ENCODE measurements at places on chromosomes 2 and 18.

DNA sequence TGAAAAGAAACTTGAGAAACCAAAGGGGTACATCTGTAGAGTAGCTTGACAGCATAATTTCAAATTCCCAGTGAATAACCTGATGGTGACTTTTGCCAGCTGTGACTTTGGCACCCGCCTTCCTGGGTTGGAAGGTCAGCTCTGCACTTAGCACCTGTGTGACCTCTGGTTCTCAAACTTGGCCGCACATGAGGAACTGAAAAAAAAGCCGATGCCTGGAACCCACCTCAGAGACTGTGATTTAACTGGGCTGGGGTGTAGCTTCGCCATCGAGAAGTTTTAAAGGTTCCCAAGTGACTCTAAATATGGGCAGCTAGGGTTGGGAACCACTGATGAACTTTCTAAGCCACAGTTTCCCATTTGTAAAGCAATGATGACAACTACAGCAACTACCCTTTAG is 6.5 kb downstream of the EFEMP1 start:
- no peak for DNase-seq

DNA sequence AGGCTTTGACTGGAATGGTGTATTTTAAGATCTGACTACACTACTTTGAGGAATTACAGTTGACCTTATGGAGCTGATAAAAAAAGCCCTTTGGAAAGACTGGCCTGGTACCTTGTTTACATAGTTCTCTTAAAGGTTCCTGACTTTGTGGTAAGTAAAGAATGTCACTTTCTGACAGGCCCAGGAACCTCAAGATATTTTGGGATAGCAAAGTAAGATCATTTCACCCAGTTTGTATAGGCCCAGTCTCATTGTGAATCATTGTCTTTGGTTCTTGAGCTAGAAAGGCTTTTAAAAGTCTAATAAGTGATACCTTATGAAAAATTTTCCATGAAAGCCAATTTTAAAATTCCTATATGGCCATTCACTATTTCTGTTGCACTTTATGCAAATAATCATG is 316.3 kb upstream of the LRRTM4 start:
- no peak for DNase-seq

DNA sequence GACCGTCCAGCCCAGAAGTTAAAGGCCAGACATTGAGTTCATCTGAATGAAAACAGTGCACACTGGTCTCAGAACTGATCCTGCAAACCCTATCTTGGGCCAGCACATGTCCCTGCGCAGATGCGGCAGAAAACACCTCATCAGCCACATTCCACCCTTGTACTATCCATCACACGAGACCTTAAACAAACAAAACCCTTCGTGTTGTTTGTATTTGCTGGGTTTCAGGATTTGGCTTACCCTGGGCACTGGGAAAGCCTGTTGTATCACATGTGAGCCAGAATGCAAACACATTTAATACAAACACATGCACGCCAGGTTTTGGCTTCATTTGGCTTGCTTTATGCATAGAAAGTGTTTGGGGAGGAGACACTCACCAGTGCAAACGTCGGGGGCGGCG is 12.5 kb downstream of the WIPF1 start:
- DNase-seq, result no peak

DNA sequence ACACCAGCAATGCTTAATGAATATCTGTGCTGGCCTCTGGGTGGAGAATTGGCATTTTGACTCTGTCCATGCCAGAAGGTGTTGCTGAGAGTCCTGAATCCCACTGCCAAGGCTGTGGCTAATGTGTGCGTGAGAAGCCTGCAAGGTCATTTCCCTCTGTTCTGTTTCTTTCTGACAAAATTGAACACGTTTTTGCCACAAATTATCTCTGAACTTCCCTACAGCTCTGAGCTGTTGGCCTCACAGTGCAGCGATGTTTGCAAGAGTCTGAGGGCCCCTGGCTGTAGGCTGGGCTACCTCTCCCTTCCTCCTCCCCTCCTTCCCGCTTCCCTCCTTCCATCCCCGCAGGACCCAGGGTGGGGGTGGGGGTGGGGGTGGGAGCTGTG is 154.1 kb upstream of the HS6ST1 start:
- no peak for DNase-seq

GRCh38 chr2:173968551-173968950 is 3.4 kb upstream of the SP3 start:
- no peak for DNase-seq

- DNase-seq, result no peak
These were observed 118.3 kb upstream of the NDUFV2 start for GRCh38 chr18:8984131-8984721.

- no peak for DNase-seq
These were observed 174.0 kb upstream of the NT5C1B start for GRCh38 chr2:18763338-18763737.

DNA sequence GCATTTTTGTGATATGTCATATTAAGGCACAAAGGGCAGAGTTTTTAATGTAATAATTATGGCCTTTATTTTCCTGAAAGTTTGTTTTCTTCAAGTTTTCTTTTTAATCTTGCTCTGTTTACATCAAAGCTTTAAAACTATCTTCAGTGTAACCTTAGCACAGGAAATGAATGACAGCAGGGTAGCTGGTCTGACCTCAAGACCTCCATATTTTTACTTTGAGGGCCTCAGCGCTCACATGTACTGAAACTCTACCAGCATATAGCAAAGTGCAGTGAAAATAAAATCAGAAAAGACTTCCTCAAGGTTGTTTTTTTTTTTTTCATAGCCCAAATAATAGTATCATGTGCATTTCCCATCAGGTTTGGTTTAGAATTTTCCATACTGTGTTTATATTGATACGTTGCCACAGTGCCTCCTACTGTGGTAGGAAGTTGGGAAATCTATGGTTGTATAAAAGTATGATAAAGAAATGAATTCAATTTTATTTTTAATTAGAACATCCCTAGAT is 163.4 kb downstream of the UBE2E3 start:
- DNase-seq, result no peak

DNA sequence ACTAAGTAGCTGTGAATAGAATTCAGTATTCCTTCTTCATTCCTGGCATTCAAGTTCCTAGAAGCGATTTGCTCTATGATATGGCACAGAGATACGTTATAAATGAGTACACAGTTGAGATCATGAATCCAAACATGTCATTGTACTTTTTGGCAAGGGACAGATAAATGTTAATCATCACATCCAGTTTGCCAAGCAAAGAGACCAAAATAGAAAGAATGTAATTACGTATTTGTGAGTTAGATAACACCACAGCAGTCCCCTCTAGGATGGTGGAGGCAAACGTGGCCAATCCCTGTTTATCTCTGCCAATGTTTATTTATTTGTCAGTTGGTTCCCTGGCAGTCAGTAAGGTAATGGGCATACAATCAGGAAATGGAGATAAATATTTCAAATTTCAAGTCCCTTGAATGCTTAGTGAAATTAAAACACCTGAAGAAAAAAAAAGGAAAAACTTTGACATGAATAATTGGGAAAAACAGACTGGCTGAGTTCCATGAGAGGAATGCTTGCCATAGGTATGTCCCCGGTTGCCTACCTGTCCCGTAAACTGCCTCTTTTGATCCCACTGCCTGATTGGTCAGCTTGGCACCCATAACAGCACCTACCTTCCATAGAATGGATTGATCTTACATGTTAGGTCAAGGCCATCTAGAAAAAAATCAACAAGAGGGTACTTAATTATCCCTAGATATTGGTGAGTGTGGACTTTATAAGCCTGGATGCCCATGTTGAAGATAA is 451.1 kb upstream of the NETO1 start:
- DNase-seq, result no peak

- no peak for DNase-seq
These were observed 9.9 kb downstream of the ST3GAL5 start for GRCh38 chr2:85878719-85879370.

DNA sequence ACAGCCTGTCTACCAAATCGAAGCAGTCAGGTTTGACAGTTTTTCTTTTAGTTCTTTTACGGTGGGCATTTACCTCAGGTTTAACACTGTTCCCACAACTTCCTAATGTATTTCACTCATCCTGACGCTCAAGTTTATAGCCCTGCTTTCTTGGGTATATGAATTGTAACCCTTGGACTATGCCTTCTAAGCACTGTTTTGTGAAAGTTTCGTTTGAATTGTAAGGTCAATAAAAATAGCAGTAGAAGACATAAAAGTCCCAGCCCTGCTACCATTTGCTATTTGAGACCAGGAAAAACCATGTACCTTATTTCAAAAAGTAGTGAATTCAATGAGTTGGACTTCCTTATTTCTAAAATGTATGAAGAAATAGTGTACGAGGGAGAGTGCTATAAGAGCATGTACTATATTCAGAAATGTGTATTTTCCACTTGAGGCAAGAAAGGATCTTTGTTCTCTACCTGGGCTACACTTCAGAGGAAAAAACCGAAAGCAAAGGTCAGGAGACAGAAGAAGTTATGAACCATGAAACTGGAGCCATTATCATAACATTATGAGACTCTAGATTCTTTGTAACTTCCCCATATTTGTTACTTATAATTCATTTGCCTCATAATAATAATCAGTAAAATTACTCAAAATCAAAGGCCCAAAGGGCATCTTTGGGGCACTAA is 1.9 kb upstream of the ZC3H15 start:
- DNase-seq, result no peak

DNA sequence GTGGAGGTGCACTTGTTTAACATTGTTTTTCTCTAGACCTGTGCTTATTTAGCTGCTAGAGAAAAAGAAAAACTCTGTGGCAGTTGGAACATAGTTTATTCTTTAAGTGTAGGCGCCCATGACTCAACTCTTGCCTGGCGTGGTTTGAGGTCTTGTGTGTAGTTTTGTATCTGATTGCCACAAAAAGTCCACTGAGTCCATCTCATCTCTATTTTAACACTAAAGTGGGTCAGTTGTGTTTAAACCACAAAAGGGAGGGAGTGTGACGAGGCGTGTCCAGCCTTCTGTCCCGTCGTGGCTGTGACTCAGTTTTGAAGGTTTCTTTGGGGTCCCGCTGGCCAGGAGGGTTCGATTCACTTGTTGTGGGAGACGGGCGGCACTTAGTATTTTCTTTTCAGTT is 15.3 kb upstream of the UGT1A9 start:
- no peak for DNase-seq

GRCh38 chr2:158006961-158007719 is 94.5 kb upstream of the UPP2 start:
- no peak for DNase-seq

DNA sequence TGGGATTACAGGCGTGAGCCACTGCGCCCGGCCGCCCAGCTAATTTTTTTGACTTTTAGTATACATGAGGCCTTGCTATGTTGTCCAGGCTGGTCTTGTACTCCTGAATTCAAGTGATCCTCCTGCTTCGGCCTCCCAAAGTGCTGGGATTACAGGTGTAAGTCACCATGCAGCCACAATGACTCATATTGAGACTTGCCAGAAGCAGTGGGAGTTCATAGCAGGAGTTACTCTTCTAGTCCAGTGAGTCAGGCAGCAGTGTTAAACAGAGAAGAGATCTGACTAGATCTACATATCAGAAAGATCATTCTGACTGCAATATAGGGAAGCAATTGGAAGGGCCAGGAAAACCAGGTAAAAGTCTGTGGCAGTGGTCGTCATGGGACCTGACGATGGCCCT is 1.5 kb upstream of the FLACC1 start:
- no peak for DNase-seq

DNA sequence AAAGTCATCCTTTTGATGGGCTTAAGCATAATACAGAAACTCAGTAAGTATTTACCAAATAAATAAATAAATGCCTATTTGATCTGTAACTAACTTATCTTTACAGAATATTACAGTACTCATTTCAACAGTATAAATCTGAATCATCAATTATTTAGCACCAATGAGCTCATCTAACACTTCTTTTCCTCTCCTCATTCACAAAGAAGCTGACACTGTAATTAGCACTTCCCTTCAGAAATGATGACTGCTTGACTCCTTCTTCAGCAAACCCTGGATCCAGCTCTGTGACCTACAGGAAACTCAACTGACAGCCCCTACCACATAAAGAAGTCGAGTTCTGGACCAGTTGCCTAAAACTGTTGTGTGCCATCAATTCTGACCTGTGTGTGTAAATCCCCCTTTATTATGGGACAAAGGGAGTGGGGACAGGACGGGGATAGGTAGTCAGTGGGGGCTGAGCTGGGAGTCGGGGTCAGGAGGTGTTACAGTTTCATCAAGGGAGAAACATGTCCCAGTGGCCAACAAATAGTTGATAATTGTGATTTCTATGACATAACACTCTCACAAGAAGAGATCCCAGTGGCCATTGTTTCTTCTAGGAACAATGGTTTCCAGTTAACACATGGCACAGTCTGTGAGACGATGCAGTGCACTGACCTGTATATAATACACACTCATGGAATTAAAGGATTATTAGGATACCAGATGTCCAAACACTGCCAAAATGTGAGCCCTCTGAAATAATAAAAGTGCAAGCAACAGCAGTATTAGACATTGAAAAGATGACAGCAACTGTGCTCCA is 68.7 kb downstream of the STK39 start:
- DNase-seq, result no peak

DNA sequence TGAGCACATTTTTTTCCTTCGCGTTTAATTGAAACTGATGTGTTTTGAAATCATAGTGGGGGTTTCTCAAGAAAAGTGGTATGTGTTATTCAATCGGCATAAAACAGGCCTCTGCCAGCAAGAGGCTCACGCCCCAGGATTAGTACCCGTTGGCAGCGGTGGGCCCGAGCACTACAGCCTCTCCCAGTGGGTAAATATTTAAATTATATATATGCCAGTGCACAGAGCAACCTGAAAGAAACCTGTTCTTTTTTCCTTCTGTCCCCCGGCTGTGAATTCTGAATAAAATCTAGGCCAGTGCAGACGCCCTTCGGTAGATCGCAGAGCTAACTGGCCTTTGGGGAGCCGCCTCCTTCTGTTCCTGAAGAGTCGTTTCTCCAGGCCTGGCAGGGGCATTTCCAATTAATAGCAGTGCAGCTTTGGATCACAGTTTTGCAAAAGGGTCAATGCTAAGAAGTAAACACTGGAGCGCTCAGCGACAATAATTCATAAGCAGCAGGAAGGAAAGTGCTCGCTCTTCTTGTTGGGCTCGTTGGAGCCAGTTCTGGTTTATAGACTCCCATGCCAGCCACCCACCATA is 202.8 kb upstream of the SALL3 start:
- DNase-seq, result no peak

GRCh38 chr2:6526093-6526824 is 339.4 kb downstream of the CMPK2 start:
- no peak for DNase-seq

GRCh38 chr18:74579496-74580065 is 18.1 kb upstream of the ZNF407 start:
- DNase-seq, result no peak

DNA sequence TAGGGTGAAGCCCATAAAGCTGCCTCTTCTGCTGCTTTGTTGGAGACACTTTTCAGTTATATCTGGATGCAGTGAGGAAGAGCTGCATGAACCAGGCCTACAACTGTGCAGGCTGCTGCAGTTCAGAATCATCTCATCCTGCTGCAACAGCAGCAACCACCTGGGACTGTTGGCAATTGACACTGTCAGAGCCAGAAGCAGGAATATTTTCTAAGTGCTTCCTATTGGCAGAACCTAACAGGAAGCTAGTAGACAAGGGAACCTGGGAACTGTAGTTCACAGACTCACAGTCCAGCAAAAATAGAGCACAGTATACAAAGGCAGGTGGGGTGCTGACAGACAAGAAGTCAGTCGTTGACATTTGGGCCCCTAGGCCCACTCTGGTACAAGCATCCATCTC is 452.9 kb upstream of the SPRED2 start:
- DNase-seq, result no peak

All from chondrocyte (in vitro differentiated cells).